ENCODE measurements at places on chromosomes 13 and 19.

DNA sequence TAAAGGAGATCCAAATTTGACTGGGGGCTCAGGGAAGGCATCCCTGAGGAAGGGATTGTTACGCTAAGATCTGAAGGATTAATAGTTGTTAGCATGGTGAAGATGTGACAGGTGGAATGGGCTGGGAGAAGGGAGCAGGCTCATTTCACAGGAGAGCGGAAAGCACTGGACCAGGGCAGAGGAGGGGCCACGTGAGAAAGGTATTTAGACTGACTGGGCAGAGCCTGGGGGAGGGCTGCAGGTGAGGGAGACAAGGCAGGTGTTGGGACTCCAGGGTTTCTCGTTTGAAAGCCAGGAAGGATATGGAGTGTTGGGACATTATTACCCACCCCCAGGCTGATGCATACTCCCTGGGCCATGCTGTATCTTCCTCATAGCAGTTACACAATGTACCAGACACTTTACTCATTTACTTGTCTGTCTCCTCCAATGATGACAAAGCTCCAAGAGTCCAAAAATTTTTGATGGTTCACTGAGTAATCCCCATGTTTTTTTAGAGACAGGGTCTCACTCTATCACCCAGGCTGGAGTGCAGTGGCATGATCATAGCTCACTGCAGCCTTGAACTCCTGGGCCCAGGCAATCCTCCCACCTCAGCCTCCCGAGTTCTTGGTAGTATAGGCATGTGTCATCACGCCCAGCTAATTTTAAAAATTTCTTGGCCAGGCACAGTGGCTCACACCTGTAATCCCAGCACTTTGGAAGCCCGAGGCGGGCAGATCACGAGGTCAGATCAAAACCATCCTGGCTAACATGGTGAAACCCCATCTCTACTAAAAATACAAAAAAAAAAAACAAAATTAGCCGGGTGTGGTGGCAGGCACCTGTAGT lies 2.3 kb downstream of the TRAPPC6A start:
- no peak for DNase-seq

DNA sequence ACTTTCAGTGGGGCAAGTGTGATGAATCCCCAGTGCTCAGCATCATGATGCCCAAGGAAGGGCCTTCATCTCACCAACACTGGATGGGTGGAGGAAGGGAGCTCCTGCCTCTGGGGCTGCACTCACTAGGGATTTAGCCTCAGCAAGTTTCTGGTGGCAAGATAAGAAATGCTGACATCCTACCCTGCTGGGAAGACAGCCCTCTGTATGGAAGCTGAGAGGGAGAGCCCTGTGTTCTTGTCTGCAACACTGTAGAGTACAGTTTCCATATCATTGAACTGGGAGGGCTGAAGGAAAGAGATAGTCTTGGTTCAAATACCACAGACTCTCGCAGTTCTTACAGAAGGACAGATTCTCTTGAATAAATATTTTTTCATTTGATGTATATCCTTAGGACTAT lies 7.3 kb upstream of the ZNF460 start:
- no peak for DNase-seq

DNA sequence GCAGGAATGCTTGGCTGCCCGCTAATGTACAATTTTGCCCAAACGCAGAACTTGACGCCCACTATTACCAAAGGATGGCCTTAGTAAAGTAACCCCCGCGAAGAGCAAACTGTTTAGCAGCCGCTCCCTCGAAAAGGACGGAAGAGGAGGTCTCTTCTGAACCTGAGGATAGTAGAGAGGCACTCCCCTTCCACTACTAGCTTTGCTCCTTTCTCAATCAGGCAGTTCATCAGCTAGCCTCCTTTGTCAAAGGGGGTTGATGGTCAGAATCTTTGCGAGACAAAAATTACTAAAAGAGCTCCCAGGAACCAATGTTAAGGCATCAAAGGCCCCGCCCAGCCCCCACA lies 534 bp downstream of the CAB39L start:
- peak; percentile 6 for DNase-seq

GRCh38 chr19:40245506-40246128 lies 19.1 kb upstream of the CCNP start:
- no peak for DNase-seq

GRCh38 chr19:43812688-43813087 lies 10.4 kb upstream of the LYPD5 start:
- DNase-seq, result no peak

DNA sequence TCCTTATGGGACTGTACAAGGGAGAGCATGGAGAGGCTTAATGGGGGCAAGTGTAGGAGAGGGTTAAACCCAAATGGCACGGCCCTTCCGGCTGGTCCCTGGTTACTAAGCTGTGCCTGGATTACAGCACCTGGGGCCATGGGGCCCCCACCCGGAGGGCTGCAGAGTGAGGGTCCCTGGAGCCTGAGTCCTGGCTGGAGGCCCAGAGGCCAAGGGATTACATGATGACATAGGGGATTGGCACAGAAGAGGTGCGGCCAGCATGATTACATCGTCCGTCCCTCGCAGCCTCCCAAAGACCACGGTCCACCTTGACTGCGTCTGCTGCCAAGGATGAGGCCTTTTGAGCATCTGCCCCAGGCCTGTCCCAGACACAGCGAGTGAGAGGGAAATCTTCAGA lies 149.4 kb downstream of the URI1 start:
- DNase-seq, result no peak

DNA sequence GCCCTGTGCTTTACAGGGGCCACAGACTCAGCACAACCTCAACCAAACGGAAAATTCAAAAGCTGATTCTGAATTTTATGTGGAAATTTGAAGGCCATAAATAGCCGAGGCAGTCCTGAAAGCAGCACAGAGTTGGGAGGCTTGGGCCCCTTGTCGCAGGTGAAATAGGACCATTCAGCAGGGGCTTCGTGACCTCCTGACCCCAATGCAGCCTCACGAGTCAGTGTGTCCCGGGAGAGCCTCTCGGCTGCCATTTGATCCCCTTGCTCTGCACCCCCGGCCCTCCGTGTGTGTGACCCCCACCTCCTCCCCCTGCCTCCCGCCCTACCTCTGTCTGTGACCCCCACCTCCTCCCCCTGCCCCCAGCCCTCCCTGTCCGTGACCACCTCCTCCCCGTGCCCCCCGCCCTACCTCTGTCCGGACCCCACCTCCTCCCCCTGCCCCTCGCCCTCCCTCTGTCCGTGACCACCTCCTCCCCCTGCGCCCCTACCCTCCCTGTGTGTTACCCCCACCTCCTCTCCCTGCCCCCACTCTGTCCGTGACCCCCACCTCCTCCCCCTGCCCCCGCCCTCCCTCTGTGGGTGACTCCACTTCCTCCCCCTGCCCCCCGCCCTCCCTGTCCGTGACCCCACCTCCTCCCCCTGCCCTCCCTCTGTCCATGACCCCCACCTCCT lies 41.7 kb upstream of the TFDP1 start:
- no peak for DNase-seq

GRCh38 chr13:59343993-59344822 lies 819.5 kb downstream of the DIAPH3 start:
- no peak for DNase-seq

- DNase-seq, result no peak
These were observed 22.2 kb downstream of the SOHLH2 start for GRCh38 chr13:36192166-36192565.

DNA sequence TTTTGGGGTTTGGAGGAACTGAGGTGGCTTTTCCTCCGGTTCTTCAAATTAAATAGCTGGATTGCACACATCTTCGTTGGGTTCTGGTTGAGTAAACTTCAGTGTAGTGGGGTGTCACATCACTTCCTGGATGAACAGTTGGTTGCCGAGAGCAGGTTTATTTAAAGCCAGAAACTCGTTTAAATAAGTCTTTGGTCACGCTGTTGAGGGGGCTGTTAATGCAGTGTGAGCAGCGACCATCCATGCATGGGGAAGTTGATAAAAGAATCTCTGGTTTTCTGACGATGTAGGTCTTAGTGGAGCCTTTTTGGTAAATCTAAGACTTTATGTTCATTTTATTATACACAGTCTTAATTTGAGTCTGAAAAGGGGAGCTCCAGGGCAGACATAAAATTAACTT lies 351.2 kb upstream of the ARGLU1 start:
- DNase-seq, result no peak

DNA sequence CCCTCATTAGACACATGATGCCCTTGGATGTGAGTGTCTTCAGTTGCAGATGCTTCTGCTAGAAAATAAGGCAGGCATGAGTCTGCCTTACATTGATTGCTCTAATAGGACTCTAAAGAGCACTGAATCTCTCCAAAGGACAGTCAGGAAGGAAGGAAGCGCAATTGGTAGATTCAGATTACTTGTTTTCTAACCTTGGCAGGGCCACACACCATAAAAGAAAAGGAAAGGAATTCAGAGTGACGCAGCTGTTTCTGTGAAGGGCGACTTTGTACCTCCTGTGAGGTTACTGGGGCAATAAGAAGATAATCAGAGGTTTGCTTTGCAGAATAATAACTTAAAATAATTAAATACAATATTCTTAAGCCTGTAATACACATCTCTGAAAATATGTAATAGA lies 48.0 kb downstream of the FRY start:
- no peak for DNase-seq

GRCh38 chr13:24124789-24125476 lies 35.6 kb upstream of the SPATA13 start:
- DNase-seq, result no peak

GRCh38 chr13:40452741-40453334 lies 213.6 kb downstream of the FOXO1 start:
- no peak for DNase-seq

DNA sequence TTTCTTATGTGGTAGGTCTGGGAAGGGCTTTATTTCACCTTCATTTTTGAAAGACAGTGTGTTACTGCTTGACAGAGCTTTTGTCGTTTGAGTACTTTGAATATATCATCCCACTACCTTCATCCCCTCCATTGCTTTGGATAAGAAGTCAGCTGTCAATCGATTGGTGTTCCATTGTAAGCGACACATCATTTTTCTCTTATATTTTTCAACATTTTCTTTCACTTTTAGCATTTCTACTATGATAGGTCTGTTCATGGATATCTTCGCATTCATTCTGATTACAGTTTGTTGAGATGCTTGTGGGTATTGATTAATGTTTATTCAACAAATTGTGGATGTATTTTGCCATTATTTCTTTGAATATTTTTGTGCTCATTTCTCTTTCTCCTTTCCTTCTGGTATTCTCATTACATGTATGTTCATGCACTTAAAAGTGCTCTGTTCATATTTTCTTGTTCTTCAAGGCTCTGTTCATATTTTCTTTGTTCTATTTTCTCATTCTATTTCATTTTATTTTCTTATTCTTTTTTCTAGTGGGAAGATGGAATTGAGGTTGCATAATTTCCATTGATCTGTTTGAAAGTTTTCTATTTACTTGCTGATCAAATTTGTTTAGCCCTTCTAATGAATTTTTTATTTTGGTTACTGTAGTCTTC lies 29.2 kb downstream of the ZNF546 start:
- DNase-seq, result no peak

GRCh38 chr13:25727810-25728209 lies 324.0 kb downstream of the SHISA2 start:
- no peak for DNase-seq

DNA sequence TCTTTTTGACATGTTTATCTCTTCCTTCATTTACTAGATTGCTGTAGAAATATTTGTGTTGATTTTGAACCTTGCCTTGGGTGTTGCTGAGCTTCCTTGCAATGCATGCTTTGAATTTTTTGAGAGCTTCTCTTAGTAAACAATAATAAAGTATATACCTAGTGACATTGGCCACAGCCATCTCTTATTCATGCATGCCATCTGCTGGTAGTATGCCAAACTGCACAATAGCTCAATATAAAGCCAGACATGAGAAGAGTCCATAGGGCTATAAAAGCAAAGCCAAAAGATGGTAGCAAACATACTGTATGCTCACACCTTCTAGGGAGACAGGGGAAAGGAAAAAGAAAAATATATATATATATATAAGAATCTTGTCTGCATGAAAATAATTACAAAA lies 18.9 kb upstream of the ZSCAN5A start:
- DNase-seq, result peak; percentile 32

GRCh38 chr13:38440666-38441065 lies 91.0 kb downstream of the UFM1 start:
- no peak for DNase-seq

DNA sequence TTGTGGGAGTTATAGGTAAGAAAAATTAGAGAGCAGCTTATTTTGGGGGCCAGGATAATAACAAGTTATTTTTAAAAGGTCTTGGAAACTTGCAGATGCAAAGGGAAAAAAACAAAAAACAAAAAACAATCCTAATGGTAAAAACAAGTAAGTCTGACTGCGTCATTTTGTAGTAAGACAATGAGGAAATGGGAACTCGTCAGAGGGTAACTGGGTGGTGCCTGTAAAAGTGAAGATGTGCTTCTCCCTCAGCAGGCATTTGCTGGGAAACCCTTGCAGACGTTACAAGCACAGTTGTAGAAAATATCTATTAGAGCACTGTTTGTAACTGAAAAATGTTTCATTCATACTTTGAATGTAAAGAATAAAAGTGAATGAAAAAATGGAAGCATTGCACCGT lies 2.2 kb upstream of the TNFSF13B start:
- no peak for DNase-seq

DNA sequence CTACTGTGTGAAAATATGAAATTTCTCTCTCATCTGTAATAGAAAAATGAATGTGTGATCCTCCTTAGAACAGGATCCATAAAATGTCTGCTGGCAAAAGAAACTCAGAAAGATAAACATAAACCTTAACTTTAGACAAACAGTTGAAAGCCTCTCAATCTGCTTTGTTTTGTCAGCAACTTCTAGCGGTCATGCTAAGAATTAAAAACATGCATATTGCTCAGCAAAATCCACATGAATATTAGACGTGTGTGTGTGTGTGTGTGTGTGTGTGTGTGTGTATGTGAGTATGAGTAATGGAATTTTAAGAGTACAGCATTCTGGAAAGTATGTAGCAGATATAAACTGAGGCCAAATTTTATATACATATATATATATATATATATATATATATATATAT lies 1779.2 kb upstream of the MIR17HG start:
- no peak for DNase-seq

GRCh38 chr19:51090471-51090870 lies 7.8 kb upstream of the KLK14 start:
- no peak for DNase-seq

GRCh38 chr19:39128516-39129079 lies 3.0 kb downstream of the PAK4 start:
- no peak for DNase-seq

GRCh38 chr19:17893766-17894165 lies 22.0 kb downstream of the SLC5A5 start:
- DNase-seq, result no peak

Data from HEK293T (cell line).